GOT3 (cell line): ENCODE measurements at places on chromosomes 7 and 10.

DNA sequence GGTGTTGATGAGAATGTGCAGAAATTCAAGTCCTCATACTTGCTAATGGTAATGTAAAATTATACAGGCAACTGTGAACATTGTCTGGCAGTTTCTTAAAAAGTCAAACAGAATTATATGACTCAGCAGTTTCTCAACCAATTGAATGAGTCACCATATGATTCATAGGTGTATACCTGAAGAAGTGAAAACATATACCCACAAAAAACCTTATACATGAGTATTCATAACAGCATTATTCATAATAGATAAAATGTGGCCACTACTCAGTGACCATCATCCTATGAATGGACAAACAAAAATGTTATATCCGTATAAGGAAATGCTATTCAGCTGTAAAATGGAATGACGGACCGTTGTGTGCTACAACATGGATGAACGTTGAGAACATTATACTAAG, 253.5 kb downstream of the MALRD1 start:
- DNase-seq: no peak

DNA sequence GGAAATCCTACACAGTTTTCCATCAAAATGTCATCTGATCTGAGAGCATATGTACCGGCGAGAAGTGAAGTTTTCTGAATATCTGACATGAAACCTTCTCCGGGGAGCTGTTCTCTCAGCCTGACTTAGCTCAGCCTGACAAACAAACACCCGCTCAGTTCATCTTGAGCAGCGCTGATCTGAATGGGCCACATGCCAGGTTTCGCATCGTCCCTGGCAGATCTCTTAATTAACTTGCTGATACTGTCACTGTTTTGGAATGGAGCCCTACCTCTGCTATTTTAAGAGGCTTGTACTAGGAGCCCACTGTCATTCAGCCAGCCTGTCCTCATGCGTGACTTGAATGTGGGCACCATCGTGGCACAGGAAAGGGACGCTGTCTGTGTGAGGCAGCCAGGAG, 109.2 kb downstream of the STRA8 start:
- DNase-seq: no peak

- DNase-seq: no peak
Observed at GRCh38 chr10:97475936-97476594, 22.2 kb downstream of the MMS19 start.

- no peak for DNase-seq
Observed at GRCh38 chr7:121101621-121102020, 113.1 kb downstream of the CPED1 start.

GRCh38 chr7:66330961-66331360, 125.8 kb downstream of the TPST1 start:
- no peak for DNase-seq

DNA sequence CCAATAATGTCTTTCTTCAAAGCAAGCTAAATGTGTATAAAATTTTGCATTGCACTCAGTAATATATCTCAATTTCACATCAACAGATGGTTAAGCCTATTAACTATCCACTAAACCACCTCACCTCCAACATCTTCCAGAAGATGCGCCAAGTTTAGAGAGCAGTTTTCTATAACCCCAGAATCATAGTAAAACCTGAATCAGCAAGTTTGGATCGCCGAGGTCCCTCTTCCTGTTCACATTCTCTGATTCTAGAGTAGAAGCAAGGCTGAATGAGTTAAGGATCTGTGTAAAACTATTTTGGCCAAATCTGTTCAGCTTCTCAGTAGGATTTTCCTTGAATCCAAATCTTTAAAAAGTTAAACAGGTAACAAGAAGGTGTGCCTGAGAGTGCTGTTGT, 1.4 kb upstream of the FAM204A start:
- DNase-seq: no peak

DNA sequence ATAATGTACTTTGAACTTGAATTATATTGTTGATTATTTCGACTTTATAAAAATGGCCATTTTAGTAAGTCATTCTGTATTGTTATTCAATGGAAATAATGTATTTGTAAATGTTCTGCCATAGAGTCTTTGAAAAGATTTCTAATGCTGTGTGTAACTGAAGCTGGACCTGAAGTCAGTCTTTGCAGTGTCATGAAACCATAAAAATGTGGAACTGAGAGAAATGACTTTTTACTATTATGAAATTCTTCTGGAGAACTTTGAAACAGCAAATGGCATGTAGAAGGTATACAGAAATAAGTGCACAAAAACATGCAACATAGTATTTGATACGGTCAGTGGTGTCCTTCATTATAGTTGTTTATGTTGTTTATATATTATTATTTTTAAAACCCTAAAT, 59.7 kb upstream of the ADRA2A start:
- no peak for DNase-seq

GRCh38 chr7:106423821-106424475, 139.2 kb upstream of the NAMPT start:
- DNase-seq: no peak

DNA sequence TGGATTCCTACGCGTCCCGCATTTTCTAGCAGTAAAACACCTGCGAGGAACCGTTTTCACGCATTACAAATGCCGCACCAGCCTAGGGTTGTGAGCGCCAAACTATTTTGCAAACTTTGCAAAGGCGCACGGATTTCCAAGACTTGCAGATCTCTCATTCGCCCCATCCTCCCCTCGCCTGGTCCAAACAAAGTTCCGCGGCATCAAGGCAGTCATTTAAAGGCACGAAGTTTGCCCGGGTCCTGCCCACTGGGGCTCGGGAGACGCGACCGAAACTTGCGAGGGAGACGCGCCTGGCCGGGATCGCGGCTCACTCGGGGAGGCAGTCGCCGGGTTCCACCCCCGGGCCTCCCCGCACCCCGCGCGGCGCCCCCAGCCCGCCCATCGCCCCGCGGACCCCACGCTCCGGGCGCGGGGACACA, 613 bp downstream of the USP6NL start:
- DNase-seq: no peak

GRCh38 chr10:52390388-52390787, 76.3 kb downstream of the DKK1 start:
- DNase-seq: no peak

GRCh38 chr10:127851661-127852194, 41.0 kb downstream of the CLRN3 start:
- DNase-seq: no peak

GRCh38 chr10:48934672-48935501, 4.8 kb downstream of the LRRC18 start:
- DNase-seq: no peak

DNA sequence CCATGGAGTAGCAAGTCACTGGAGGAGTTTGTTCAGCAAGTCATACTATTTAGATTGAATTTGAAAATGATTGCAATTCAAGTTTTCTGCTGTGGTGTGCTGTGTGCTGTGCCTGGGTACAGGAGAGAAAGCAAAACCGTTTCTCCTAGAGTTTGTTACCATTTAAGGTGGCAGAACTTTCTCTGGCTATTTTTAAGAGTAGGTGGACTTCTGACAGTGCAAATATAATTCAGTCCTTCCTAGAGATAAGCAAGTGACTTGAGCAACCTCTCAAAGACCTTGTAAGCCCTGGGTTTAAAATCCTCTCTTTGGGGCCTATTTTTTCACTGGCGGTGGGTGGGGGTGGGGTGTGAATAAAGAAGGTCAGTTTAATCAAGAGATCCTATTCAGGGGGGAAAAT, 42.9 kb upstream of the FGL2 start:
- DNase-seq: no peak

DNA sequence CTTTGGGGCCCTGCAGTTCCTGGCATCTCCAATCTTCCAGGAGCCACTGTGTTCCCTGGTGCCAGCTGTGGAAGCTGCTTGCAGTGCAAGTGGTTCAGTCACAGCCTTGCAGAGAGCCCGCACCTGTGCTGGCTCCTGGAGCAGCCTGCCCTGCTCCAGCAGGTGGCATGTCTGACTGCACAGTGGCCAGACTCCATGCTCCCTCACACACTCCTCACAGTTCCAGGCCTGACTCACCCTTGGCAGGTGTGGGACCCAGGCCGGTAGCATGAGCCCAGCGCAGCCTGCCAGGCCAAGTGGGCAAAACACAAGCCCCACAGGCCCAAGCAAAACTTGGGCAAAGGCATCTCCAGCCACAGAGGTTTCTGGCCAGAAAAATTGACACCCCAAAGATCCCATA, 33.6 kb upstream of the RELN start:
- no peak for DNase-seq

GRCh38 chr7:149430192-149430591, 30.7 kb downstream of the ZNF777 start:
- DNase-seq: no peak

DNA sequence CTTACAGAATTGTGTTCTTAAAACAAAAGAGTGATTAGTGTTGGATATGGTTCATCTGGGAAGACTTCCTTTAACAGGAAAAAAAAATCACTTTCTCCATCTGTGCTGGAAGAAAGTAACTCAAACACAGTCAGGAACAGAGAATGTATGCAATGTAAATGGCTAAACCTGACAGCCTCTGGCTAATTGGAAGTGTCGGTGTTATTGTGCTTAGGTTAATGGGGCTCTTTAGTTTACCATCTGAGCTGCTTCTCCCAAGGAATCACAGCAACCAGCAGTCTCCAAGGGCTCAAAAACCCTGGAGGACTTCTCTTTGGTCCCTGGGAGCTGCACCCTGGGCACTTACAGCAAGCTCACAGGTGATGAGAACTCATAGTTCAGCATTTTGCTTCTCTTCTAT, 724.5 kb downstream of the LRMDA start:
- DNase-seq: no peak

DNA sequence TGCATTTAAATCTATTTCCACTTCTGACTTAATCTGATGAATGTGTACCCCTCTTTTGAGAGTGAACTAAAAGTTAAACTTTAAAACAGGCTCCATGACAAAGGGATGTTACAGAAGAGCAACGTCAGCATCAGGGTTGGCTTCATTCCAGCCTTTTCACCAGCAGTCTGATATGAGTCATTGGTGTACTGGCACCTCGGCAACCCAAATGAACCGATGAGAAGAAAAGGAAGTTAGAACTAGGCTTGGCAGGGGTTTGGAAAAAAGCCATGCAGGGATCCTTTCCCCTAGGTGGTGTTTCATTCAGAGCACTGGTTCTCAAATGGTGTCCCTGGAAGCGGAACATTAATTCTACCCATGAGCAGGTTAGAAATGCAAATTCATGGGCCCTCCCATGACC, 53.6 kb downstream of the SEC61G start:
- DNase-seq: no peak

- DNase-seq: no peak
Observed at GRCh38 chr7:1226186-1226901, 6.3 kb upstream of the UNCX start.

DNA sequence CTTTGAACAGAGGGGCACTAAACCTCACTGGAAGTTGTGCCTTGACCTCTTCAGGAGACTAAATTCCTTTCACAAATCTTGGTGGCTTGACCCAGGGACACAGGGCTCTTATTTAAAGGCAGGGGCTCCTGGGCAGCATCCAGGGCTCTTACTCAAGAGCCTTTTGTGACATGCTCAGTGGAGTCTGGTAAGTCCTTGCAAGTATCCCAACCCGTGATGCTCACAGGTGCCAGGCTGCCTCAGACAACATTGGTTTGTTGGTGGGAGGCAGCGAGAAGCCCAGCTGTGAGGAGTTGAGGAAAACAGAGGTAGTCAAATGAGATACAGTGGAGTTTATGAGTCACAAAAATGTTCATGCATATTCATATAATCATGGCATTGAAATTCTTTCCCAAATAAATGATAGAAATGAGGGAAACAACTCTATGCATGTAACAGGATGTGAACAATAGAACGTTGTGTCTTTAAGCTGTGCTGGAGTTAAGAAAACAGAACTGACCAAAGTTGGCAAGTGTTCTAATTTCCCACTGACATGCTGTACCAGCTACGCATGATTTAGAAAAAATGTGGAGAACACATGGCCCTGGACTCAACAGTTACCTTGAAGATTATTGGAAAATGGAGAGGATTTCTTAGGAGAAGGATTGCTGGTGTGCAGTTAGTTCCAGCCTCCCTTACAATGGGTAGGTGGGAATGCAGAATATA, 654.5 kb upstream of the COBL start:
- no peak for DNase-seq

- no peak for DNase-seq
Observed at GRCh38 chr10:84047258-84048010, 91.9 kb upstream of the GHITM start.

DNA sequence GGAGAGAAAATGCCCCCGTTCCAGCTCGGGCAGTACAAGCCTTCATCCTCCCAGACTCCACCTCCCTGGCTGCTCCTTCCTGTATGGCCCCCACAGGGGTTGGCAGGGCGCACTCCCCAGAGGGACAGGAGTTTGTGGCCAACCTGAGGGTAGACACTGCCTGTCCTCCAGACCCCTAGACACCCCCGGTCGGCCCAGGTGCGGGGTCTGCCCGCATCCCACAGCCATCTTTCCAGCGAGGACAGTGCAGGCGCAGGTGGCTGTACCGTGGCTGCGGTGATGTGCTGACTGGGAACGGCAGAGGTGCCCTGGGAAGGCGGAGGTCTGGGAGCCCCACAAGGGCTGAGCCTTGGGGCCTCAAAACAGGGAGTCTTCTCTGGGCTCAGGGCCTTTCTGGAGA, 81.5 kb downstream of the LHPP start:
- DNase-seq: no peak

DNA sequence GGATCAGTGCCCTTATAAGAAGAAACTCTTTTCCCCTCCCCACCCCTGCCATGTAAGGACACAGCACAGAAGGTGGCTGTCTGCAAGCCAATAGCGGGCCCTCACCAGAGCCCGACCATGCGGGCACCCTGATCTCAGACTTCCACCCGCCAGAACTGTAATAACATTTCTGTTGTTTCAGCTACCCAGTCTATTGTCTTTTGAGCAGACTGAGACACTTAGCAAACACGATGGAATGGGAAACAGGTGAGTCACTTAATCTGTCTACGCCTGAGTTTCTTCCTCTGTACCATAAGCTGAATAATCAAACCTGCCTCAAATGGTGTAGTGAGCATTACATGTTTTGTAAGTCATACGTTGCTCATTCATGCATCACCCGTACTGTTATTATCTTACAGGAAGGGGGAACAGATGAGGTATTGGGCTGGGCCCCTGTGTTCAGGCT, 58.2 kb downstream of the STRA8 start:
- no peak for DNase-seq

DNA sequence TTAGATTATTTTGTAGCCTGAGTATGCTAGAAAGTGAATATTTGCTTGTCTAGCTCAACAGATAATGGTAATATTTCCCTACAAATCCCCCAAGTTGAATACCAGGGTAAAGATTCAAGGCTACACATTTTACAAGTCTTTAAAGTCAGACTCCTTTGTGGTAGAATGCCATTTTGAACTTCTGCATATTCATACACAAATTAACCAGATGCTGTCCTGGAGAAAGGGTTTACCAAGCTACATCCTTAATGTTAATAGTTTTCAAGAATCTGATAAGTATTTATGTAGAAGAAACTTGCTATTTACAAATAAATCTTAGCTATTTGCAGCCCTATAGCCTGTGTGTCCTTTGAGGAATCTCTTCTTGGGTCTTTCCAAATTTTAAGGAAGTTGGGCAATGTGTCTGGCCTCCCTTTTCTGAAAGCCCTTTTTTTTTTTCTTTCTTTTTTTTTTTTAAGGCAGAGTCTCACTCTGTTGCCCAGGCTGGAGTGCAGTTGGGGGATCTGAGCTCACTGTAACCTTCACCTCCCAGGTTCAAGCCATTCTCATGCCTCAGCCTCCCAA, 82.6 kb downstream of the CPEB3 start:
- no peak for DNase-seq
